ENCODE measurements at places on chromosomes 7 and 10.

DNA sequence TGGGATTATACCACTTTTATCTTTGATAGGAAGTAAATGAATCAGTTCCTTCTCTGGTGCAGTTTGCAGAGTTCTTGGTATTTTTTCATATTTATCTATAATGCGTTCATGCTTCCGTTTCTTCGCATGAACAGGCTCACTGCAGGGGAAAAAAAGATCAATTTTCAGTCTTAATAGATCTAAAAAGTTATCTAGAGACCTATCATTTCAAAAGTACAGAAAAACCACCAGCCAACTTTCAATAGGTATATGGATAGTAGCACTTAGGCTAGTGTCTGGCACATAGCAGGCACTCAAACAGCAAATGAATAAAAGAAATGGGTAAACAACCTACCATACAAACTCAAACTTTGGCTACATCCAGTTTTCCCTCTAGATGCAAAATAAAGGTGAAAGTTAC is 5.5 kb downstream of the NOC3L start:
- no peak for DNase-seq

- no peak for DNase-seq
Measured at GRCh38 chr7:1899951-1900762, 230.1 kb downstream of the ELFN1 start.

GRCh38 chr10:57959318-57960006 is 308.2 kb downstream of the IPMK start:
- no peak for DNase-seq

GRCh38 chr7:136526408-136527105 is 341.9 kb upstream of the CHRM2 start:
- no peak for DNase-seq

GRCh38 chr7:78501064-78501463 is 702.5 kb downstream of the PHTF2 start:
- no peak for DNase-seq

GRCh38 chr10:44552726-44553125 is 167.8 kb upstream of the CXCL12 start:
- DNase-seq = no peak

DNA sequence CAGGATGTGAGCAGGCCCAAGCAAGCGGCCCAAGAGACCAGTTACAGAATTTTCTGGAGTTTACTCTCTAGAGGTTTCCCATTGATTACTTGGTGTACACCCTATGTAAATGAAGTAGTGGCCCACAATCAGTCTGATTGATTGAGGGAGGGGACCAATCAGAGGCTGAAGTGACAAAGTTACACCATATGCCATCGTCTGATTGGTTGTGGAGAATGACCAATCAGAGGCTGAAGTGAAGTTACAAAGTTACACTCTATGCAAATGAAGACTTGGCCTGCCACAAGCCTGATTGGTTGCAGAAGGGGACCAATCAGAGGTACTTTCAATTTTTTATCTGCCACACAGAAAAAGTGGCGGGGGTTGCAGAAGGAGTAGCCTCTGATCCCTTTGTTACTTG is 83.7 kb downstream of the KIF20B start:
- DNase-seq = peak; percentile 4

GRCh38 chr10:123599366-123599849 is 66.7 kb upstream of the GPR26 start:
- no peak for DNase-seq

- DNase-seq = no peak
Measured at GRCh38 chr10:93072225-93072712, 1.4 kb upstream of the CYP26A1 start.

- no peak for DNase-seq
Measured at GRCh38 chr10:71978988-71979691, 14.9 kb downstream of the CHST3 start.

- no peak for DNase-seq
Measured at GRCh38 chr10:29255104-29255503, 33.8 kb upstream of the LYZL1 start.

GRCh38 chr10:91590142-91590903 is 42.5 kb downstream of the PPP1R3C start:
- no peak for DNase-seq

- DNase-seq = no peak
Measured at GRCh38 chr7:25246306-25246705, 18.0 kb upstream of the NPVF start.

- no peak for DNase-seq
Measured at GRCh38 chr7:38775506-38776175, 133.3 kb downstream of the VPS41 start.

DNA sequence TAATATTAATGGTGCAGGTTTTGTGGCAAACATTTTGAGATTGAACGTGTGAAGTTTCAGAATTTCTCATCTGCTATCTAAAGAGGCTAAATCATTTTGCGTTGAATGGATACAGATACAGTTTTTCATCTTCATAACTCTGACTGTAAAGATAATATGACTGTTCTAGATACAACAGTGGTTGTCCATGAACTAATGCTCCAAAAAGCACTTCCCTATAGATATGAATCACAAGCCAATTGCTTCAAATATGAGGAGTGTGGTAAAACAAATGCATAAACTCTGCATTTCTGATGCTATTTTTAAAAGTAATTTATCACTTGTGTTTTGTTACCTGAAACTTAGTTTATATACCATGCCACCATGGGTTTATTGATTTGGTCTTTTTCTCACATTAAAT is 750.1 kb downstream of the MAGI2 start:
- DNase-seq = no peak

GRCh38 chr10:35834877-35835494 is 192.9 kb upstream of the FZD8 start:
- no peak for DNase-seq

GRCh38 chr10:31947144-31947926 is 18.7 kb upstream of the ARHGAP12 start:
- no peak for DNase-seq

DNA sequence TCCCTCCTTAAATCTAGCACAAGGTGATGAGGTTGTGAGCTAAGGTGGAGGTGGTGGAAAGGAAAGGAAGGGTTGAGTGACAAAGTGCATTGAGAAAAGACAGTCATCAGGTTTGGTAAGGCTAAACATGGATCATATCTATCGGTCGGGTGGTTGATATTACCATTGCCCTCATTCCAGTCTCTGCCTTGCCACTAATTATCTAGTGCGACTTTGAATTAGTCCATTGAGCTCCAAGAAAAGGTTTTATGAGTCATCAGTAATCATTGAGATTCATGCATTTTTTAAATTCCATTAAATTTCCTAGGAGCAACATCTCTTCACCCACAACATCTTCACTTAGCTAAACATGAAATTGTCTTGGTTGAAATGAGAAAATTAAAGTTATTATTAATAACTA is 68.9 kb upstream of the FRMD4A start:
- DNase-seq = no peak

DNA sequence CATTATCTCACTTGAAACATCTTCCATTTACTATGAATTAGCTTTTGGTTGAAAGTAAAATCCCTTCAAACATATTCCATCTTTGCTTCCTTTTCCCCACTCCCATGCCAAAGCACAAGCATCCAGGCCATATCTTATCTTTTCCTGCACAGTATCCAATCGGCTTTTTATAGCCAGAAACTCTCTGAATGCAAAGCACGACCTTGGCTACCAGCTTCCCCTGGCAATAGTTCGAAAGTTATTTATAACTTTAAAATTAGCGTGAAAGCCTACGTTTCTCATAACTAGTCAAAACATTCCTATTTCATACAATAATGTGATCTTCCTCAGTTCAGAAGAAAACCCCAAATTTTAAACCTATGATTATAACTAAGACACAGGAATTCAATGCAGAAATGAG is 440 bp downstream of the CTNNA3 start:
- no peak for DNase-seq

DNA sequence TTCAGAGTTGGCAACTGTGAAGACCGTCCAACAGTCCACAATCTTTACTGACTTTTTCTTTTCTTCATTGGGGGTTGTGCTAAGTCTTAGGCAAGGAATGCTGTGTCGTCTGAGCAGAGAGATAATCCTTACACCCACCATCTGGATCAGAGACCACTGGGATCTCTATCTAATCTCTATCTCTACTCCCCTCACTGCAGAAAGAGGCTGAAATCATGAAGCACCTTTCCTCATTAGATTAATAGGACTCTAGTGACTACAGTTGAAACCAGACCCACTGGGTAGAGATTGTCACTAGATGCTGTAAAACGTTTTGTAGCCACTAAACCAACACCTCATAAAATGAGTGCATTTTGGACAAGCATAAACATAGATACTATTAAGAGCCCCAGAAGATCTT is 387.4 kb upstream of the CELF2 start:
- DNase-seq = no peak

DNA sequence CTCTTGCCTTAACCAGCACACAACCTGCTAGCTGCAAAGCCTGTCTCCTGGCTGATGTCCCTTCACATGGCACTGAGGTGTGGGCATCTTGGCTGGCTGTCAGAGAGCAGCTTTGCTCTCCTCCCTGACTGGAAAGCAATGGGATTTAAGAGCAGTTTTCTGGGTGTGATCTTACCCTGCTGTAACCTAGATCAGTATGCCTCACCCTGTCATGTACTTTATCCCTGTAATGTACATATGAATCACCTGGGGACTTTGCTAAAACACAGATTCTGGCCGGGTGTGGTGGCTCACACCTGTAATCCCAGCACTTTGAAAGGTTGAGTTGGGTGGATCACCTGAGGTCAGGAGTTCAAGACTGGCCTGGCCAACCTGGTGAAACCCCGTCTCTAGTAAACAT is 209.9 kb downstream of the FRMD4A start:
- no peak for DNase-seq

DNA sequence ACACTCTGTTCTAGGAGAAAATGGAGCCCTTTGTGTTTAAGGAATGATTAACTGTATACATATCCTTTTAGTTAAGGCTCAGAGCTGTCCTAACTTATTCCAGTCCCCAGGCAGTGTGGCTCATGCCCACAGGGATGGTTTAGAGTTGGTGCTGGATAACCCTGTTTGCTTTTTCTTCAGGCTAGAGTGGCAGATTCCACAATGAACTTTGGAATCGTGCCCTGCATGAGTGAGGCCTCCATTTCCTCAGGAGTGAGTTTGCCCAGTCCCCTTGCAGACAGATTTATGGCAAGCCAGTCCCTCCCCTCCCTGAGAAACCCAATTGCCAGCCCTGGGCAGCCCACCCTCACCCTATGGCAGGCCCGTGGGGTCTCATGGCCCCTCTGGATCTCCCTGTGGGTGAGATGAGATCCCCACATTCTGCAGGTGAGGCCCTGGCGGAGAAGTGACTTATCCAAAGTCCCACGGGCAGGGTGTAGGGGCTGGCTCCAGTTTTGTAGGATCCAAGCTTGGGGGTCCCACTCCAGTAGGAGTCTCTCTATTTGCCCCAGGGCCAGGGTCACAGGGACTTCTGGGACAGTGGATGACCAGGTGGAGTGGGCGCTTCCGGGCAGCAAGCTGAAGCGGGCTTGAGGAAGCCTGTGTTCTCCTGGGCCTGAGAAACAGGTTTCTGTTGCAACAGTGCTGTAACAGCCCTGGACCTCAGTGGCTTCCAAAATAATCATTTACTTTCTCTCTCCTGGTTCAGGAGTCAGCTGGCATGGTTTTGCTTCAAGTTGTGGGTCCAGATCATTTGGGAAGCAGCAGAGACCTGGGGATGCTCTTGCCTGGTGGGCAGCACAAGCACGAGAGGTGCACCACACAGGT is 9.0 kb upstream of the COMTD1 start:
- DNase-seq = no peak

DNA sequence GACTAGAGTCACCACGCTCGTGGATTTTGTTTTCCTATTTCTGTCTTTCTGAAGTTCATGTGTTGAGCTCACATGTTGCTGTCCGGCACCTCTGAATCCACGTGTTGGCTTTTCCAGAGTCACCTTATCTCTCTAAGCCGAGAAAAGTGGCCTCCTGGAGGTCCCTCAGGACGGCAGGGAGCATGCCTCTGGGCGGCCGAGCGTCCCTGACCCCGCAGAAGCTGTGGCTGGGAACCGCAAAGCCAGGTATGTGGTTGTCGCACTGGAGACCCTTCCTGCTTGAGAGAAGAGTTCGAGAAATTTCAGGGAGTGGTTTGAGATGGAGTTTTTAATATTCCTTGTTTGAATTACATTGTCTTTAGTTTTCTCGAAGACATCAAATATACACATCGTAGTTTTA is 12.6 kb downstream of the IQCE start:
- DNase-seq = no peak

DNA sequence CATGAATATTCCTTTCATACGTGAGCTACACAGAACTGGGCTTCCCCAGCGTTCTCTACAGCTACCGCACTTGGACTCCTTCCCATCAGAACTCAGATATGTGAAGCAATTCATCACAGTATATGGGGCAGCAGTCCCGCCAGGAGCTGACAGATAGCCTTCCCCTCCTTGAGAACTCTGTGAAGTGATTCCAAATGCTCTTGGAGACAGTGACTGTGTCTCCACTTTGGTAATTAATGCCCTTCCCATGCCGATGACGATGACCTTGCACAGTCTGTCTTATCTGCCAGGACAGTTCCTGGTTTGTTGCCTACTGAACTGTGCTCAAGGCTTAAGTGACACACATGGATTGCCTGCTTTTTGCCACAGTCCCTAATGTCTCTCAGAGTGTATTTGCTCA is 75.0 kb upstream of the AFAP1L2 start:
- no peak for DNase-seq

DNA sequence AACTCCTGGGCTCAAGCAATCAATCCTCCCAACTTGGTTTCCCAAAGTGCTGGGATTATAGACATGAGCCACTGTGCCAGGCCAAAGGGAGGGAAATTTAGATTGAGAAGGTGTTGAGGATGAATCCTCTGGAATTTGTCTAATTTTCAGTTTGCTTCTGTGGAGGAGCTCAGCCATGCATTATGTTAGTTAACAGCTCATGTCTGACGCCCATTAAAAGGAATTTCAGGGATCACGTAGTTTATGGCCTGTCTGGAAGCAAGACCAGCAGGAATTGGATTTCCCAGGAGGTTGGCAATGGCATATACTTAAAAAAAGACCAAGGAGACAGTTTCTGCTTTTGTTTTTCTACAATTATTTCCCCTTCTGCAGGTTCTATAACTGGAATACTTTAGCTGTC is 165.7 kb downstream of the OTUD1 start:
- DNase-seq = no peak

GRCh38 chr10:93553482-93554315 is 12.8 kb upstream of the FFAR4 start:
- no peak for DNase-seq

DNA sequence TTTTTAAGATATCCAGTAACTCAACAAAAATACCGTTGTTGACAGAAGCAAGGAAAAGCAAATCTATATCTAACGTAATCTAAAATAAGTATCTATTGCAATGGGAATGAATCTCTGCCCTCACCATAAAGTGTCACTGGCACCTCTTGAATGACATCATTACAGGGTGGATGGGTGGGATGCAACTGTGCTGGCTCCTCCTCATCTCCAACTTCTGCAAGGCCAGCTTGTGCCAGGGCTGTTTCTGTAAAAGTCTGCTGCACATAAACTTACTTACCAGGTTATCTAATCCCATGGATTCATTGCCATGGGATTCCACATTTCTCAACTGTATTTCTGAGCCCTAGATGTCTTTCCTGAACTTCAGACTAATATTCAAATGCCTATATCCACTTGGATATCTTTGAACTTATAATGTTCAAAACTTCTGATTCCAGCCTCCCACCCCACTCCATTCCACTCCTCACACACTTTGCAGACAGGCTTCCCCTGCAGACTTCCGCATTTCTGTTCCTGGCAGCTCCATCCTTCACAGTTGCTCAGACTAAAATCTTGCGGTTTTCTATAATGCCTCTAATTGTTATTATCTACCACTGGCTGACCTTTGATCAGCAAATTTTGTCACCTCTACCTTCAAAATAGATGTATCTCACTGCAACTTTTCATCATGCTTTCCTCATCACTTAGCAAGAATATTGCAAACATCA is 10.7 kb downstream of the FGL2 start:
- no peak for DNase-seq

- no peak for DNase-seq
Measured at GRCh38 chr10:127836966-127837365, 55.8 kb downstream of the CLRN3 start.

GRCh38 chr7:44147026-44147991 is 6.2 kb upstream of the MYL7 start:
- no peak for DNase-seq

Measured in CD4-positive, alpha-beta T cell treated with Interleukin-21 for 1 hour (primary cell).